Naive thymus-derived CD8-positive, alpha-beta T cell (primary cell): ENCODE measurements at places on chromosomes 5 and 9.

- no peak for DNase-seq
Measured at GRCh38 chr5:59132131-59132530, 549.3 kb downstream of the RAB3C start.

DNA sequence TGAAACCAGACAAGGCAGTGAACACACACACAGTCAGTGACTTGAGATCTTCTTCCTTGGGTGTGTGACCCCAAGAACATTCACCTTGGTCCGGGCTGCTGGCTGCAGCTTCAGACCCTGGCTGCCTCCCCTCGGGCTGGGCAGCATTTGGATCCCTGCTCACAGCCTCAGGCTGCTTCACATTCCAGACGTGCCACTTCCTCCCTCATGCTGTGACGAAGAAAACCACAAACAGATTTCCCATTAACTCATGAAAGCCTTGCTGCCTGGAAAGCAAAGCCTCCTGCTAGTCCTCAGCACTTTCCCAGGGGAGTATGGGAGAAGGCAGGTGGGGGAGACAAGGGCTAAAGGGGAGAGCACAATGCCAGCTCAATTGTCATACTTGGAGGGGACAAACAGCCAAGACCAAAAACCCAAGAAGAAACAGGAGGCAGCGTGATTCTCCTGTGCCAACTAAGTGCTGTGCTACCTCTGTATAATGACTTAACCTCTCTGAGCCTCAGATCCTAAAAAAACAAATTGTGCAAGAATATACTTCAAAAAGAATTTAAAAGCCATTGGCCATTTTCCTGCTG lies 594.6 kb upstream of the BRINP1 start:
- DNase-seq: no peak

DNA sequence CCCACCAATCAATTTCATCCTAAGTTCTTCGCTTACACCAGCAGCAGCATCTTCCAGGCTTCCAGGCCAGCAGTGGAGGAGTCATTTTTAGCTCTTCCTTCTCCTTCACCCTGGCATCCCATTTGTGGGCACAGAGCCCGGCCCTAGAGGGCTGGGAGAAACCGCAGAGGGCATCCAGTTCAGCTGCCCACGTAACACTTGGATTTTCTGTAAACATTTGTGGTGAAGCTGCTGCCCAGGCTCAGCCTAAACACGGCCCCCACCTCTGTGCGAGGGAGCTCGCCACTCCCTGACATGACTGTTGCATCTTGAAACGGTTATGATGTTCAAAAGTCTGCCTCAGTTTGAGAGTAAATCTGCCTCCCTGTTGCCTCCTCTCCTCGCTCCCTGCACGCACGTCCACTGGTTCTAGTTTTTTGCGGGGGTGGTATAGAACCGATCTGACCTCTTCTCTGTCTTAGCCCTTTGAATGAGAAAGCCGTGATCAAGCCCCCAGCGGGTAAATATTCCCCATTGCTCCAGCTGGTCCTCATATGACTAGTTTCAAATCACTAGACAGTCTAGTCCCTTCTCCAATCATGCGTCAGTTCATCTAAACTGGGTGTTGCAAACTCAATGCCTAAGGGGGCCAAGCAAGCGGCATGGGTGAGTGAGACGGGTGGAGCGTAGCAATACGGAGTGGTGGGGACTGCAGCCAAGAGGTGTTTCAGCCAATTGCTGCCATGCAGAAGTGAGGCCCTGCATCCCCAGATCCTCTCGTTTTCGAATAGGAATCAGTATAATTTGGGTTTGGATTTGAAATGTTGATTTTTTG lies 34.9 kb upstream of the N4BP3 start:
- DNase-seq: no peak

GRCh38 chr5:56302027-56302426 lies 68.9 kb upstream of the ANKRD55 start:
- DNase-seq: no peak

GRCh38 chr9:117860849-117861248 lies 156.6 kb downstream of the TLR4 start:
- no peak for DNase-seq

GRCh38 chr5:67147760-67148159 lies 48.8 kb downstream of the CD180 start:
- DNase-seq: no peak

DNA sequence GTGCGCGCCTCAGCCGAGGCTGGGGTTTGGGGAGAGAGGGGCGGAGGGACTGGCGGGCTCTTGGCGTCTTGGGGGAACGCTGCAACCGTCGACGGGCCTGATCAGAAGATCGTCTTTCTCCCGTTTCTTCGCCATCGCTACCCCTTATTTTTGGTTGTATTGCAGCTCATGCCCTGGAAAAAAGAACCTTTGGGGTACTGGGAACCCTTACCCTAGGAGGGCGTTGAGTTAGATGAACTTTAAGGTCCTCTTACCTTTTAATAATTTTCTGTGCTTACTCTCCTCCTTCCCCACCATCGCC lies 719 bp downstream of the PAIP2 start:
- DNase-seq: no peak

DNA sequence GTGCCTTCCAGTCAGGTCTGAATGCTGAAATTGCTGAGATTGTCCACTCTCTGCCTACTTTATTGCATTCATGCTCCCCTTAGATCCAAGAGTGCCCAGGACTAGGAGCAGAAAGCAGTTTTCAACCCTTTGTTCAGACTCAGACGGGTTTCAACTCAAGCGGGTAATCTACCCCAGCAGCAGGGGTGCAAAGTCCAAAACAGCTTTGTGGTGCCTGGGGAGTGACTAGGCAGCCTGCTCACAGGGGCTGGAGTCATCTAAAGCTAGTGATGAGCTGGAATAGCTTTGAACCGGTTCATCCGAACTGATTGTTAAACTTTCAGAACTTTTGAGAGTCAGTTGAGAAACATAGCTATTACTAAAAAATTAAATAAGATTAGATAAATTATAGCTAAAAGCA lies 71.0 kb upstream of the IQGAP2 start:
- no peak for DNase-seq

DNA sequence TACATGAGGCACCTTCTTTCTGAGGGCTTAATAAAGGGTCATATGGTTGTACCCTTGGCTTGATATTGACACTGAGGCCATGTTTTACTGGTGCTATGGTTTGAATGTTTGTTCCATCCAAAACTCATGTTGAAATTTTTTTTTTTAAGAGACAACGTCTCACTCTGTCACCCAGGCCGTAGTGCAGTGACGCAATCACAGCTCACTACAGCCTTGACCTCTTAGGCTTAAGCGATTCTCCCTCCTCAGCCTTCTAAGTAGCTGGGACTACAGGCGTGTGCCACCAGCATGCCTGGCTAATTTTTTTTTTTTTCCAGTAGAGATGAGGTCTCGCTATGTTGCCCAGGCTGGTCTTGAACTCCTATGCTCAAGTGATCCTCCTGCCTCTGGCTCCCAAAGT lies 20.9 kb downstream of the FAM151B start:
- no peak for DNase-seq

- DNase-seq: no peak
Measured at GRCh38 chr5:103450333-103451061, 112.1 kb downstream of the NUDT12 start.

- DNase-seq: peak; percentile 64
Measured at GRCh38 chr5:177300236-177300880, 3.2 kb downstream of the RAB24 start.

- no peak for DNase-seq
Measured at GRCh38 chr5:134595458-134595838, 37.2 kb downstream of the SAR1B start.

GRCh38 chr9:91489361-91489899 lies 65.8 kb upstream of the NFIL3 start:
- DNase-seq: no peak

- no peak for DNase-seq
Measured at GRCh38 chr5:125348221-125348692, 601.8 kb upstream of the ZNF608 start.

DNA sequence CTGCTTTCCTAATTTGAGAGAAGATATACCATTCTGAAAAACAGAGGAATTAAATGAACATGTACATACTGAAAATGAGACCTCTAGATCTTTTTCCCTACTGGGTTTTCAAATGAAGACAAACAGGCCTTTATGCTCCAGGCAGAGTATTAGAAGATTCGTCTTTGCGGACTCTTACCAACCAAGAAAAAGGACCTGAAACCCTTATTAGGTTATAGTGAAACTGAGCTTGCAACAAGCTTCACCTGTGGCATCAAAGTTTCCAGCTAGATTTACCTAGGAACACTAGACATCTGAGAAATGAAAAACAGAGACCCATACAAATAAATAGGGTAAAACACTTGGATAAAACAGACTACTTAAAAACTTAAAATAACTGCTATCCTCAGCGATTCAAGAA lies 46.3 kb downstream of the SMIM15 start:
- DNase-seq: no peak

- no peak for DNase-seq
Measured at GRCh38 chr9:136426787-136427186, 12.9 kb downstream of the INPP5E start.

DNA sequence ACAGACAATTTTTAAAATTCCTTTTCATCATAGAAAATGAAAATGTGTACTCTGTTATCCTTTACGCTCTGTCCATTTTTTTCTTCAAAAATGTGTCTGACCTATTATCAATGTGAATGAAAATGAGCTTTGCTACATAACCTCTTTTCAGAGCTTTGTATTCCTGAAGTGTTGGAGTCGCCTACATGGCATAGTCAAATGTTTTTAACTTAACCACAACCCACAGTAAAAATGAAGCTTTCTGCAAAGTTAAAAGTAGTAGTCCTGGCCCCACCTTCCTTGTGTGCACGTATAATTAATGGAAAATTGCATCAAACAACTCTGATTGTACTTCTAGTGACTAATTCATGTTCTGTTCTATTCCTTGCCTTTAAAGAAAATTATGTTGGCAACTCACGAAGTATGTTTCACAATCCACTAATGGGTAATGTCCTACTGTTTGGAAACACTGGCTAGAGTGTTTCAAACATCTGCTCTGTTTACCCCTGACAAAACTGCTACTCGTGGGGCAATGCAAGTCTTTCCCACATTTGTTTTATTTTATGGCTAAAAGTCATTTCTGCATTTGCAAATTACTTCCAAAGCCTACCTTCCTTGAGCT lies 18.6 kb upstream of the PSAT1 start:
- no peak for DNase-seq

GRCh38 chr9:34797367-34797766 lies 87.4 kb upstream of the CCL21 start:
- no peak for DNase-seq

- DNase-seq: no peak
Measured at GRCh38 chr5:167814828-167815227, 476.6 kb upstream of the WWC1 start.

GRCh38 chr9:16421532-16421931 lies 448.9 kb downstream of the BNC2 start:
- no peak for DNase-seq

DNA sequence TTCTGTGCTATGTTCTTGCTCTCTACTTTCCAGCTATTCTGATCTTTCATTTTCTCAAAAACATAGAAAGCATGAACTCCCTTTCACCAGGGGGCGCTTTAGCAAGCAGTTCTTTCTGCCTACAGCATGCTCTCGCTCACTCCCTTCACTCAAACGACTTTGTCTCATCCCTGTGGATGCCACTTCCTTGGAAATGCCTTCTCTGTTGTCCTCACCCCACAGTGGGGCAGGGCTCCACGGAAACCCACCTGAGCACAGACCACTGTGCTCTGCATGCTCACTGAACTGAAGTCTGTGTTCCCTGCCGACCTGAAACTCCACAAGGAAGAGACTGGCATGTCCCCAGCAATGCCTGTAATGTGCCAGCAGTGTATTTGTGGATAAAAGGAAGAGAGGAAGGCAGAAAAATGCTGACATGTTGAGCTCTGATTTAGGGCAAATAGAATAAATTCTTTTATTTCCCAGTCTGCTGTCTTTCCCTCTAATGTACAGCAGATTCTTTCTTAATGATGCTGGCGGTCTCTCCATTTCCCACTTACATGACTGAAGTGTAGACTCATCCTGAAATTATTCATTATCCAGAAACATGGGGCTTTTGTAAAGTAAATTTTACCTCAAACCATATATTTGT lies 4.9 kb upstream of the ROR2 start:
- DNase-seq: no peak

DNA sequence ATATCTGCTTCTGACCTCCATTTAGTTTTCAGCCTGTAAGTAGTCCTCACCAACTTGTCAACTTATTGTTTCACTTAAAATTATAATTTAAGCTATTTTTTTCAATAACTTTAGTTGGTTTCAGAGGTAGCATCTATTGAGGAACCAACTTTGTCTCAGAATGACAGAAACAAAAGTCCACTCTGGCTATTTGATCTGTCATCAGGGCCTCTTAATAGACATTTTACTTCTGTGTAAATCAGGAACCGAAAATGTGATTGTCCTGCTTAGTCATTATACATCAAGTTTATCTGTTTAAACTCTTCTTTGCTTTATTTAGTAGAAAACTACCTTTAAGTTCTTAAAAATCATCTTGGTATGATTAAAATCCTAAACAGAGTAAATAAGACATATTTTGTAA lies 820.8 kb upstream of the EDIL3 start:
- DNase-seq: no peak

DNA sequence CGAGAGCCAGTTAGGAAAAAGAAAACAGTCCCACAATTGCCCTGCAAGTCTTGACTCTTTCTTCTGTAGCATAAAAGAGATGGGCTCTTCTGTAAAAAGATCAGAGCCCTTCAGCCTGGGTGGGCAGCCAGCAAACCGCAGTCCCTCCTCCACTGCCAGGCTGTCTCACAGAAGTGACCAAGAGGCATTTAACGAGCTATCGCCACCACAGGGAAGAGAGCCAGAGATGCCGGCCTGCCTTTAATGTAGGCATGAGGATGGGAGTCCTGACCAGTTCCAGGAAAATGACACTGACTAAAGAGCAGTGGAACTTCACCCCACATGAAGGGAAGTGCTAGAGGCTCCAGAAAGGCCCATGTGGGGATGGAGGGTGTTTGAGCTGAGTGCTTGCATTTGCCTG lies 264.6 kb downstream of the NDUFS4 start:
- DNase-seq: no peak

- DNase-seq: no peak
Measured at GRCh38 chr9:111362526-111362925, 32.5 kb upstream of the OR2K2 start.

DNA sequence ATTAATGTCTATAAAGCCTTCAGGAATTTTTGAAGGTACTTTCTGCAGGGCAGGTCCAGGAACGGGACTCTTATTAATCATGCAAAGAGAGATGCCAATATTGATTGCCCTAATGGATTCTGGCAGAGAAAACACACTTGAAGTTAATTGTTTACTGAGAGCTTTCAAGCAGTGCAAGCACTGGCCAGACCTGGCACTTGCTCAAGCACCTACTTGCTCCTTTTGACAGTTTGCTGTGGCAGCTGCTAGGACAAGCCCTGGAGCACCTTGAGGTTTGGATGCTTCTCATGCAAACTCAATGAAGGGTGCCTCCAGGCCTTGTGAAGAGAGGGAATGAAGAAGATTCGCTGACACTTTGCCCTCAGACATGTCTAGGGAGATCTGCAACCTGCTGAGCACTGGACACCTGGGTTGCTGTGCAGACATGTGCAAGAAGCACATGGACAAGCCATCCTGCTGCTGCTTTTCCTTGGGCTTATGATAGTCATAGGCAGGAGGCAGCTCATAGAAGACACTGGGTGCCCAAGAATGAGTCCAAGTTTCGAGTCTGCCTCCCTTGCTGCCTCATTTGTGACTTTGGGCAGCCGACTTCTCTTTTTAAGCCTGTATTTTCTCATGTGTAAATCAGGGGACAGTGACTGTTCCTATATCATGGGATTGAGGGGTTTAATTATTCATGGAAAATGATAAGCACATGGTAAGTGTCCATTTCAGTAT lies 88.8 kb upstream of the EQTN start:
- DNase-seq: no peak

- DNase-seq: no peak
Measured at GRCh38 chr9:133787754-133788025, 49.5 kb upstream of the SARDH start.

GRCh38 chr9:35333551-35333950 lies 156.4 kb upstream of the RUSC2 start:
- no peak for DNase-seq

GRCh38 chr9:73270967-73271721 lies 119.5 kb downstream of the ANXA1 start:
- no peak for DNase-seq
